ENCODE measurements at places on chromosomes 2 and 18.
A peak's percentile ranks its signal among the peaks of the same experiment; 100 is the strongest.

DNA sequence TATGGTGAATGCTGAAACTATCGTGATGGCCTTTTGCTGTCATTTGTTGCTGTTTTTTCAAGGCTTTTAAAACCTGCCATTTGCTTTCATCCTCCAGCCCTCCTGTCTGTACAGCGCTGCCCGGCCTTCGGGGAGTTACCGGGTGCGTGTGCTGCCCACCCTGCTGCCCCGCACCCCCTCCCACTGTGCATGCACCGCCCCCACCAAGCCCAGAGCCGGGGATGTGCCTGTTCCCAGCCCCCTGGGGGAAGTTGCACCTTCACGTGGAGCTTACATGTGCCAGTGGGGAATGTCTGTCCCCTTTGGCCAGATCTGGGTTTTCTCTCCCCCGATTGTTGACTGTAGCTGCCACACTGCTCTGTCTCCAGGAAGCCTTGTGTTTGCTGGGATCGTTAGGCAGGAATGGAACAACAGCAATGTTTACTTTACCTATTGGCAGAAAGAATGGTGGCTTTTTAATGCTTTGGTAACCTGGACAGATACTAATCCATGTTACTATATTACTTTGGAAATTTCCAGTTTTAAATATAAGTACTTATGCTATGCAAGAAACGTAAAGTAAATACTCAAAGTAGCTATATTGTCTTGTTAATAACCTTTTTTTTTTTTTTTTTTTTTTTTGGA lies 64.8 kb upstream of the RBM44 start:
- no peak for DNase-seq

GRCh38 chr2:233026198-233026813 lies 6.2 kb upstream of the NEU2 start:
- no peak for DNase-seq

GRCh38 chr18:69622961-69623360 lies 222.3 kb downstream of the DOK6 start:
- no peak for DNase-seq

DNA sequence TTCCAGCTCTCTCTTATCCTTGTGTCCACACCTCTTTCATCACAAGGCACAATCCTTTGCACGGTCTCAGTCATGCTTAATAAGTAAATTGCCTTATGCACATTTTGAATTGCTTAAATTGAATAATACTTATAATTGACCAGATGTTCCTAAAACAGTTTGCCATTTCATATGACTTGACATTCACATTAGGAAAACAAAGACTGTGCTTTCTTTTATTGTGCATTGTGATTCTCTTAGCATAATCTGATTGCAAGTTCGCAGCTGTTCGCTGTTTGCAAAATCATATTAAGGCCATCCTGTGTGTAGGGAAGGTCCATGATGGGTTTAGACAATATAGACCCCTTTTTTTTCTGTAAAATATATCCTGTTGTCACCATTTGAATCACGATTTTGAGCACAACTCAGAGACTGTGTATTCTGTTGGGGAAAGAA lies 75.6 kb downstream of the RNF144A start:
- DNase-seq: no peak

DNA sequence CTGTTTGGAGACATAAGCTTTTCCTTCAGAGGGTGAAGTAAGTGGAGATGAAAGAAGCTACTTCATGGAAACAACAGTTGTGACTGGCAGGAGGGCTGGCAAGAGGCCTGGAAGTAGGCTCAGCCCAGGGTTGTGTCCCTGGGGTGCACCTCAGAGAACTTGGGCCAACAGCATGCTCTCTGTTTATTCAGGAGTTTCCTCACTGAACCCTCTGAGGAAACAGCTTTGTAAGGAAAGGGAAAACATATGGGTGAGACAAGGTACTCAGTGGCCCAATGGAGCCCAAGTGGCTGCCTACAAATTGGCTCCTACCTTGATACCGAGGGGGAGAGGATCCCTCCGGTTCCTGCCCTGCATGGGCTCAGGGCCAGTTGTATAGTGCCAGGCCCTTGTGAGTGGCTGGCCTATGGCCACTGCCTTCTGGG lies 115.5 kb upstream of the ITGA6 start:
- no peak for DNase-seq

DNA sequence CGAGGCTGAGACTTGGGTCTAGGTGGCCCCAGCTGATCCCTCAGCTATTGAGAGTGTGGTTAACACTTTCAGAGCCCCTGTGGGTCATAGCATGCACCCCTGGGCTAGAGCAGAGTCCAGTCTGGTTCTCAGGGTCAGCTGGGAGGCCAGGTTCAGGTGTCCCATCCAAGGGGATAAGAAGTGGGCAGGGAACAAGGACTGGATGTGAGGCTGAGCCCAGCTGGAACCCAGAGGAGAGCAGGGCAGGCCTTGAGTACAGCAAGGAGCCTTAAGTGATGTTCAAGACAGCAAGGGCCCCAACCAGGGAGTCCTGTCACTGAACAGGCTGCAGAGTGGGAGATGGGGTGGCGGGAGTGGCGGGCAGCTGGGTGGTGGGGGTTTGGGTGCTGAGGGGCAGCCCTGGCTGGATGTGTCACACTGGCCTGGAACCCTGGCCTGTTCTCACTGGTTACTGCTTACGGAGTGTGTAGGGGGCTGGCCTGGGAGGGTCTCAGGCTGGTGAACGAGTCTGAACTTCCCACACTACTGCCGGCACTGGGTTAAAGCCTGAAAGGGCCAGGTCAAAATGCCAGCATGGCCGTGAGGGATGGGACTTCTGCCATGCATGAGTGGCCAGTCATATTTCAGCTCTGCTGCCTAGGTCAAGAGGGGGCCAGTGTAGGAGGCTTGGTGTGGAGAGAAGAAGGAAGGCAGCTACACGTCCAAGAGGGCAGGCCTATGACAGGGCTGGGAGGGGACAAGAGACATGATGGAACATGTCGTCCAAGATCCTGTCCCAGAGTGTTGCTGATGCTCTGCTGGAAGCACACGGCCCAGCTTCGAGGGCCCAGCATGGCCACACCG lies 13.6 kb downstream of the TMEM185B start:
- no peak for DNase-seq

- DNase-seq: no peak
Measured at GRCh38 chr2:223932816-223933800, 12.0 kb downstream of the WDFY1 start.

DNA sequence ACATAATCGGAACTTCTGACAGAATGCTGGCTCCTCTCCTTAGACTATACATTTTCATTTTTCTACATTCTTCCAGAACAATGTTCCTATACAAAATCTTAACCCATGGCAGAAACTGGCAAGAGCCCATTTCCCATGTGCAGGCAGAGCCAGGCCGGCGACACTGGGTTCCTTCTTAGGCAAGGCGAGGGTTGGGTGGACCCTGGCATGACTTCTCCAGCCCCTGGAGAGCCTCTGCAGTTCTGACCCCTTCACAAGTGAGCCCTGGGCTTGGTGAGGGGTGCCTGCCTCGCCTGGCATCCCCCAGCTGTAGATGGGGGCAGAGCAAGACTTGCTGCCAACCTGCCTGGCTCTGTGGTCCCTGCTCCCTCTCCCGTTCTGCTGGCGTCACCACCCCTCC lies 5.0 kb downstream of the GYPC start:
- no peak for DNase-seq

GRCh38 chr2:102208774-102209173 lies 22.0 kb downstream of the IL1RL2 start:
- no peak for DNase-seq

DNA sequence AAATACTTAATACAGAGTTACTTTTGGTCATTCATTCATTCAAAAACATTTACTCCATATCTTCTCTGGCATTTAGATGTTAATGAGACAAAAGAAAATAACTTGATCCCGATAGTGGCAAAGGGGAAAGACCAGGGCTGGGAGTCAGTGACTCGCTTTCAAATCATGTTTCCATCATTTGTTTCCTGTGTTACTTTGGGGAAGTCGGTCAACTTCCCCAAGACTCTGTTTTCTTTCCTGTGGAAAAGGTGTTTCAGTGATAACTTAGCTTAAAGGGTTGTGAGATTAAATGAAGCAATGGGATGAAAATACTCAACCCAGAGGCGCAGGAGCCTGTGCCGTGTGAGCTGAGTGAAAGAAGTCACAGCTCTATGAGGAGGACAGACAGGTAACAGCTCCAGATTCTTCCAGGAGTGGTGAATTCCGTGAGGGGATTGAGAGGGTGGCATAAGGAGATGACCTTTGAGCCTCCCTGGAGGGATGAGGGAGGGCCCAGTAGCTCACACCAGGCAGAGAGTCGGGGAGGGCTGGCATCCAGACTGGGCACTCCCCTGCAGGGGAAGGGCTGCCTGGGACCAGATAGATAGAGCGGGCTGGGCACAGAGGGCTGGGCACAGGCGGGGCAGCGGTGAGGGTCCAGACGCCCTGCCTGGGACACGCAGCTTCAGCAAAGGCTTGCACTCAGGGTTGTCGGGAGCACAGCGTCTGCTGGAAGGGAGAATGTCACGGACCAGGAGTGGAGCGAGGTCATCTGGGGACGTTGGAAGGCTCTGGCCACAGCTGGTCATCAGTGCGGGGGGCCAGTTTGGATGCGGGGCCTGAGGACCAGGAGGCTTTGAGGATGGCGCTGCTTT lies 70.1 kb downstream of the TSHZ1 start:
- DNase-seq: no peak

DNA sequence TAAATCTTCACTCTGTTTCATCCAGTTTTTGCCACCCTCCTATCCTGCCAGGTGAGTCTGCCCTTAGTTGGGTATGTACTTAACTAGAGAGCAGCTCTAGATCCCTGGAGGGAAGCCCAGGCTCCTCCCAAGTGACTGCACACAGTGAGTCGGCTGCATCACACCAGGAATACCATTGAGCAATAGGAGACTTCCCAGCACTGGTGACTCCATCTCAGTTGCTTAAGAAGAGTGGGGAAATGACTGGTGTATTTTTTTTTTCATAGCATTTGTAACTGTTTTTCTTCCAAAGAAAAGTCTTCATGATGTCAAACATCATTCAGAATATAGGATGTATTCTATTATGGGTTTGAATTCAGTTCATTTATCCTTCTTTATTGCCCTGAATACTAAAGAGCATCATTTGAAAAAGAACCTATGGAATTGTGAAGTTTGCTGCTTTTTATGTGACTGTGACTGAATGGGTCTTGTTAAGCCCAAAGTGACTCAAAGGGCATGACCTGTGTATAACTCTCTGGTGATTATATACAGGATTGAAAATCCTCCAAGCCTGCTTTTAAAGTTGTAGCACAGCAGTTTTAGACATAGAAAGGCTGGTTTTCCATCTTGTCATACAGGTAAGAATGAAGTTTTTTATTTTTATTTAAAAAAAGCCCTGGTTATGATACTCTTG lies 84.3 kb downstream of the MAP3K20 start:
- DNase-seq: no peak

DNA sequence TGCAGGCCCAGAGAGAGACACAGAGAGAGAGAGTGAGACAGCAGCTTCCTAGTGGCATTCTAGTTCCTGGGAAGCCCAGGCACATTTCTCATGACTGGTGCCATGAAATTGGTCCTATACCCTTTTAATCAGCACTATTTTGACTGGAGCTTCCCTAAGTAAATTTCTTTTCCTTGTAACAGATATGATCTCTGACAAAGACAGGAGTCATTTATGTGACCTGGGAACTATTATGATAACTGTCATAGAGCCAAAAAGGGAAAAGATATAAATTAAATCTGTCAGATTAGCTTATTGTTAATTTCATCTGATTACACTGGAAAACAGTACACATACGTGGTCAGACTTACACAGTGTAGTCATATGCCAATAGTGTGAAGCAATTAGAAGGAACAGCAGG lies 161.3 kb upstream of the HNRNPA3 start:
- no peak for DNase-seq

- DNase-seq: no peak
Measured at GRCh38 chr18:59385191-59385590, 26.1 kb upstream of the LMAN1 start.

DNA sequence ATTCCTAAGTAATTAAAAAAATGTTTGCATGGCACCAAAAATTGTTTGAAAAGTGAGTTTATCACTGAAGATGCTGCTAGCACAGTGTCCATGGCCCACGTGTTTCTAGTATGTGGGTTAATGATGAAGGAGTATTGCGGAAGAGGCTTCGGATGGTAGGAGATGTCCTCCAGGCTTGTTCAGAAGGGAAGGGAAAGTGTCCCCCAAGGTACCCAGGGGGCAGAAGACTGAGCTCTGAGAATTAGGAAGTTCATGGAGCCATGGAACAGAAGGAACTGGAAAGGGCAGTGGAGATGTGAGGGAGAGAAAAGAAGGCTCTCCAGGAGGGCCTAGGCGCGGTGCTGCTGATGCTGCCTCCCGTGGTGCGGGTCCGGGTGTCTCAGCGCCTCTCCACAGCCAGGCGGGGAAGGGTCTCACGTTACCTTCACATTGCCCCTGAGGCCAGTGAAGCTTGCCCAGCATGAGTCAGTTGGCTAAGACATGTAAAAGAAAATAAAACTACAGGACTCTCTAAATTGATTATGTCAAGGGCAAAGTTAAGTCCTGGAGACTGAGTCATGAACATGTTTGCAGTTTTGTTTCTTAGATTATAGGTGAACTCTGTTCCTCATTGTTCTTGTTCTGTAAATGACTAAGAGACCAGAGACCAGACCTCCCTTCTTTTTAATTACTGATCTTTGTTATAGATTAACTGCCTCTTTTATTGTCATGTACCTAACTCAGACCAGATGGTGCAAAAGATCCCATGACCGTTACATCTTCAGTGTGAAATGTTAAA lies 89.0 kb downstream of the MTCL1 start:
- DNase-seq: no peak

- DNase-seq: no peak
Measured at GRCh38 chr2:239146741-239147181, 254.1 kb downstream of the HDAC4 start.

GRCh38 chr2:195164930-195165329 lies 492.1 kb upstream of the SLC39A10 start:
- DNase-seq: no peak

GRCh38 chr2:100953406-100954043 lies 48.6 kb upstream of the RPL31 start:
- DNase-seq: peak; percentile 27

DNA sequence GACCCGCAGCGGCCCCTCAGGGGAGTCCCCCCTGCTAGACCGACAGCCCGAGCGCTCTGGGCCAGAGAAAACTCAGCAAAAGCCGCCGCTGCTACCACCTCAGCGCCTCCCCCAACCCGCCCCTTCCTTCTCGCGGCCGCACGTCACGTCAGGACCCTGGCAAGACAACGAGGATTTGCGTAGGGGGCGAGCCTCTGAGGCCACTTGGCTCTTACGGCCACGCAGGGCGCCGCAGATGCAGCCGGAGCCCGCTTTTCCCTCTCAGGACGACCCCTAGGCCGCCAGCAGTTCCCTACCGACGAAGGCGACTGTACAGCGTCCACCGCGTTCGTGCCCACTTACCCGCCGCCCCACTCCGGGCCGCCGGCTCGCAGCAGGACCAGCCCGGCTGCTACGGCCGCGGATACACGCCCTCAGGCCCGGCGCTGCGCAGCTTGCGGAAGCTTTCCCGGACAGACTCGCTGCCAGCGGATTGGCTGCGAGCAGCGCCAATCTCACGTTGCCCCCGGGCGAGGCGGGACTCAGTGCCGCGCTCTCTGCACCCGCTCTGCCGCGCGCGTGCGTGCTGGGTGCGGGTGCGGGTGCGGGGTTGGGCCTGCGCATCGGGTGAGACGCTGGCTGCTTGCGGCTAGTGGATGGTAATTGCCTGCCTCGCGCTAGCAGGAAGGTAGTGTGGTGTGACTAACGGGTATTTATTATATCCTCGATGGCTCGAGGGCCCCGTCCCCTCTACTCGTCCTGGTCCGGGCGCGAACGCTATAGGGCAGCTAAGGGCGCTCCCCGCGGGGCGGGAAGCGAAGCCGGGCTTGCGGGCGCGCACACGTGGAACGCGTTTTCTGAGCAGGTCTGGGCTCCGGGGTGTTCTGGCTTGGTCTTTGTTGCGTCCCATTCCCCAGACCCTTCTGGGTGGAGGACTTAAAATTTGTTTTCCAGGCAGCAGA lies at the start of the genes ORMDL1 and PMS1:
Gene ORMDL1, minus strand, starts transcription at position 413 of the 941 bp plus-strand sequence. CDS start 1,744 bp downstream, outside the sequence.
Gene PMS1, plus strand, starts transcription at position 524 of the 941 bp plus-strand sequence. CDS start 7,360 bp downstream, outside the sequence.
- DNase-seq: peak; percentile 93

Data from stimulated activated CD4-positive, alpha-beta T cell treated with anti-CD3 and anti-CD28 coated beads, Interleukin-1b, Interleukin-23, amount 100 ng/mL, for 48 hours (primary cell).